ENCODE measurements at places on chromosomes 4 and X.

DNA sequence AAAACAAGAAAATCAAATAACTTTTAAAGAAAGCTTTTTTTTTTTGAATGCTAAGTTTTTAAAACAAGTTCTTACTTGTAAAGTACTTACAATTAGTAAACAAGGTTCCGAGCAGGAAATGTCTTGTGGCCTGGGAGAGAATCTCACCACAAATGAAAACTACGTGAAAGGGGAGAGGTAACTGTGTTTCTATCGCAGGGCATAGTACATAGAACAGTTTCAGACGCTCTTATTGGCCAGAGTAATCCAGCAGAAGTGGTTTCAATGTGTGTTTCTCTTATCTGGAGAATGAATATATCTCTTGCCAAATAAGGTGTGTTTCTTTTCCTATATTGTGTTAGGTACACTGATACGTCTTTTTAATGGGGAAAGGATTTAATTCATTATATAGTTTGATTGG lies at the start of gene PLAC8:
TSS of gene PLAC8 (minus strand) at position 154 of the 400 bp plus-strand sequence. CDS start 6,808 bp downstream, outside the sequence.
- DNase-seq = peak; percentile 59

- DNase-seq = no peak
Observed at GRCh38 chr4:183732296-183732695, 73.2 kb downstream of the TRAPPC11 start.

DNA sequence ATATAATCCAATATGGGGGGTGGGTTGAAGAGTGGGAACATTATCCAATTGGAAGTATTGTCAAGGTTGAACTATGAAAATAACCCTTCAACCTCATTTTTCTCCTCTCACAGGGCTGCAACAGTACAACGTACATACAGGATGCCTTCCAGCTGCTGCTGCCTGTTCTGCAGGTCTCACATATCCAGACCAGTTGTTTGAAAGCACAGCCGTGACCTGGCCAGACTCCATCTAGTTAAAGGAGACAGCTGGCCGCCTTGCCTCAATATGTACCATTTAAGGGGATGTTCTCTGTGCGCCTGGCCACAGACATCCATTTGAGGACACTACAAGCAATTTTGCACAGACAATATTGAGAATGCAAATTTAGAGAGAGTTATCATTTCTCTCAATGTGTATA lies 75.7 kb downstream of the FAM114A1 start:
- DNase-seq = no peak

DNA sequence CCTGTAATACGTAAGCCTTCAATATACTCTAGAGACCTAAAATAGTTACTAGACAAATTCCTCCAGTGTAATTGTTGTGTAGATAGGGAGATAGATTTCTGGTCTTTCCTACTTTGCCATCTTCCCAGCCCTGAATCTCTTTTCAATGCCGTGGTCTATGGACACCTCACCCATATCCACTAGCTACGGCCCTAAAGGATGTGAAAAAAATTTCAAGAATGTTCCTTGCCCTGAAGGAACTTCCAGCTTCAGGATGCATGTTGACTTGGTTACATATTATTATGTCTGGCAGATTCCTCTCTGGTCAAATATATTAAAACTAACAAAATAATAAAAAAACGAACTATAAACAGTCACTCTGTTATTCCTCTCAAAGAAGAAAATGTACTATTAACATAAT lies 52.4 kb upstream of the TSPAN5 start:
- no peak for DNase-seq

- no peak for DNase-seq
Observed at GRCh38 chrX:40411340-40412111, 169.2 kb upstream of the ATP6AP2 start.

GRCh38 chr4:87707279-87707918 lies 57.3 kb downstream of the DMP1 start:
- DNase-seq = no peak

DNA sequence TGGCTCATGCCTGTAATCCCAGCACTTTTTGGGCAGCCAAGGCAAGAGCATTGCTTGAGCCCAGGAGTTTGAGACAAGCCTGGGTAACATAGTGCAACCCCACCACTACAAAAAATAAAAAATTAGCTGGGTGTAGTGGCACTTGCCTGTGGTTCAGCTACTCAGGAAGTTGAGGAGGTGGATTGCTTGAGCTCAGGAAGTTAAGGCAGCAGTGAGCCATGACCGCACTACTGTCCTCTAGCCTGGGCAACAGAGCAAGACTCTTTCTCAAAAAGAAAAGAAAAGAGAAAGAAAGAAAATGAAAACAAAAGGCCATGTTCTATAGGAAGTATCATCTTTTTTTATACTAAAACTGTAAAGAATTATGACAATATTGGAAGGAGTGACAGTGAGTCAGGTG lies 38.5 kb downstream of the NEK1 start:
- no peak for DNase-seq

GRCh38 chrX:137427426-137427778 lies 138.5 kb upstream of the ZIC3 start:
- DNase-seq = no peak

GRCh38 chr4:139973015-139973414 lies 181.0 kb downstream of the MAML3 start:
- DNase-seq = no peak

- DNase-seq = no peak
Observed at GRCh38 chr4:137541181-137541580, 8.9 kb upstream of the PCDH18 start.

DNA sequence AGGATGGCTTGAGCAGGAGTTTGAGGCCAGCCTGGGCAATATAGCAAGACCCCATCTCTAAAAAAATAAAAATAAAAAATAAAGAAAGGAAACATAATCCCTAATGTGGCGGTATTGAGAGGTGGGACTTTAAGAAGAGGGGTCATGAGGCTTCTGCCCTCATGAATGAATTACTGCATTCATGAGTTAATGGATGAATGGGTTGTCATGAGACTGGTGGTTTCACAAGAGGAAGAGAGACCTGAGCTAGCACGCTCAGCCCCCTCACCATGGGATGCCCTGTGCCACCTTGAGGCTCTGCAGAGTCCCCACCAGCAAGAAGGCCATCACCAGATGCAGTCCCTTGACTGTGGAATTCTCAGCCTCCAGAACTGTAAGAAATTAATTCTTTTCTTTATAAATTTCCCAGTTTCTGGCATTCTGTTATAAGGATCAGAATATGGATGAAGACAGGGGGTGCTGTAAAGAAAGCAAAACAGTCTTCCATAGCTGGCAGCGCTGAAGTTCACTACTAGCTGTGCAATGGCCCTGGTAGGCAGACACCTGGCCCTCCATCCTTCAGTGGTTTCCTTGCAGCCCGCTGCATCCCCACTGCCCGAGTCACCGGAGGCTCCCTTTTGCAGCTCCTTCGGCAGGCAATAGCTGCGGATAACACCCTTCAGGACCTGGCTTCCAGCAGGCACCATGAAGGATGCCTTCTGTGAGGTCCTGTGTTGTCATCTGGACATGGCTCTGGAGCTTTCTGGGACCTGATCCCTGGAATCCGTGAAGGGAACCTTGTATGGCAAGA lies 44.8 kb upstream of the NSG1 start:
- no peak for DNase-seq

DNA sequence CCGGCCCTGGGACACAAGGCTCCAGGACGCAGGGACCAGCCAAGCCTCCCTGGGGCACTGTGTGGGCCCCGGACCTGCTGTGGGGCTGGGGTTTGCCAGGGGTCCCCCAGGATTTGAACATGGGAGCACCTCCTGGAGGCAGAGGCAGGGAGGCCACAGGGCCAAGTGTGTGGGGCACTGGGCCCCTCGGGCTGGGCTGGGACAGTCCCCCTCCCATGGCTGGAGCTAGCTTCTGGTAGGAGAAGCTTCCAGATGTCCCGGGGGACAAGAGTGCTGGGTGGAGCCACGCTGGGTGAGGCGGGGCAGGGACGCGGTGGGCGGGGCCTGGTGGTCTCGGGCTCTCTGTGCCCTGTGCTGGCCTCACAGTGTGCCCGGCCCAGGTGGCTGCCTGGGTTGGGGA lies 18.6 kb downstream of the FGFRL1 start:
- no peak for DNase-seq

- no peak for DNase-seq
Observed at GRCh38 chr4:120703908-120704307, 218.6 kb downstream of the PRDM5 start.

GRCh38 chr4:26568446-26568994 lies 15.4 kb upstream of the TBC1D19 start:
- DNase-seq = peak; percentile 49

- peak; percentile 38 for DNase-seq
Observed at GRCh38 chr4:26032630-26033317, 118.8 kb downstream of the SMIM20 start.

DNA sequence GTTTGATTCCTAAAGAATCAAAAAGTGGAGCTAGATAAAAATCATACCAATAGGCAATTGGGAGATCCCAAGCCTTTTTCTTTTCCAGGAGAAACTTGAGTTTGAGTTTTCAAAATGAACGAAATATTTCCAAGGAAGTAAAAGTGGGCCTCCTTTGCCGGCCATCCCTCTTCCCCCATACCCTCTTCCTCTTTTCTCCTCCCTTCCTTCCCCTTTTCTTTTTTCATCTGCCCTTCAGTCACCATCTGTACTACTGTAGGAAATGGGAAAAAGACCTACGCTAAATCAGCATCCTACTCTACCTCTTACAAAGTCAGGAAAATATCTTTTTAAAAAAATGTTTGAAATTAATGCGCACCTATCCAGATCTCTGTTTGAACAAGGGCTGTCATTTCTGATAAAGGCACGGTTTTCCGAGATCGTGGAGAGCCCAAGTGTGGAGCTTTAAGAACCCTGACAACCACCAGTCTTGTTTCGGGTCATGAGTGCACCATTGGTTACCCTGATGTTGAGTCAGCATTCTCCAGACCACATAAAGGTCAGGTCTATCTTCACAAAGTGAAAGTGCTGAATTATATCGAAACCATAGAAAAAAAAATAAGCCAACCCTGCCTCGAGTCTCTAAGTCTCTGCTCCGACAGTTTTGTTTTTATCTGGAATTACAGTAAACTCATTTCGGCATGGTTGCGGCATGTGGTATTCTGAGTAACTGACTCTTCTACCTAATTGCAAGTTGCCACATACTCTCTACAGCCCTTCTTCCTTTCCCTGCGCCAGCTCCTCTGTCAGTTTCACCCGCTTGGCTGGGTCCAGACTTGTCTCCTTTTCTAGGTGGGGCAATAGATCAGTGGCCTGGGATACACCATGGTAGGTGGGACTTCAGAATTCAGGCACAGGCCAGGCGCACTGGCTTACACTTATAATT lies 140.2 kb upstream of the KLF3 start:
- DNase-seq = no peak

DNA sequence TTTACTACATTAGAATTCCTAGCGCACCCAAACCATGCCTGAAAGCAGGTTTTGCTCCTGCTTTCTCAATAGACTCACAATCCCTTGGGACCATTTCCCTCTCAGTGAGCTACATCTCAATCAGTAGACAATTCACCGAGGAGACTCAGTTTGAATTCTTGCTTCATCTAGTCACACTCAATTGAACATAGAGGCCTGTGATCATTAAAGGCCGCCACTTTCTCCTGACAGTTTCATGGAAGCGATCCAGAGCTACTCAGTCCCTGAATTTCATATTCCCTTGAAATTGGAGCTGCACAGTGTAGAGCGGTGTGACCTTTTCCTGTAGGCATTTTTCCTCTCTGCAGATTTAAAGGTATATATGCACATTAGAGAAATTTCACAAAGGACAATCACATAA lies 193.9 kb upstream of the SPOCK3 start:
- peak; percentile 31 for DNase-seq

DNA sequence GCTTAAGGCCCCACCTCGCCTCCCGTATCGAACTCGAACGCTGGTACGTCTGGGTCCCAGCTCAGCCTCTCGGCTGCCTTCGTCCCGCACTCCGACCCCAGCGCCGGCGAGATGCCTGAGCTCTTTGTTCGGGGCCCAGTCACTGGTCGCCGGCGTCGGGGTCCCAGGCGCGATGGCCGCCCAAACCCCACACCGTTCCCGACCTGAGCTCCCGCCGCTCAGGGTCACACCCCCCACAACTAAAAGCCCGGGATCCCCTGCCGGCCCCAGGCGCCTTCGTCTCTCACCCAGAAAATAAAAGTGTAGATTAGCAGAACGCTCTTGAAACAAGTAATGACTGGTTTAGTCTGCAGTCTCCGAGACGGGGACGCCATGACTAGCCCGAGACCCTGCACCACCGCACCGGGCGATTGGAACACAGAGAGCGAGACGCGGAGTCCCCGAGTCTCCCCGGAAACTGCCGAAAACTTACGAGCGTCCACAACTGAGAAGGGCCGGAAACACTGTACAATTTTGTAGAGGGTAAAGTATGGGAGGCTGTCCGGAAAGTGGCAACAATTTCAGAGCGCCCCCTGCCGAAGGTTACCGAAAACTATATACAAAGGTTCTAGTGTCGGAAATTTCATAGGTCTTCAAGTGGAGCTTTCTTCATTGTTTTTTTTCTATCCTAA lies at the start of gene TSPAN6:
TSS of gene TSPAN6 (minus strand) at position 486 of the 671 bp plus-strand sequence. CDS start at position 374, 112 bp downstream.
- DNase-seq = peak; percentile 89

GRCh38 chr4:122900314-122900713 lies 22.1 kb downstream of the NUDT6 start:
- DNase-seq = no peak

DNA sequence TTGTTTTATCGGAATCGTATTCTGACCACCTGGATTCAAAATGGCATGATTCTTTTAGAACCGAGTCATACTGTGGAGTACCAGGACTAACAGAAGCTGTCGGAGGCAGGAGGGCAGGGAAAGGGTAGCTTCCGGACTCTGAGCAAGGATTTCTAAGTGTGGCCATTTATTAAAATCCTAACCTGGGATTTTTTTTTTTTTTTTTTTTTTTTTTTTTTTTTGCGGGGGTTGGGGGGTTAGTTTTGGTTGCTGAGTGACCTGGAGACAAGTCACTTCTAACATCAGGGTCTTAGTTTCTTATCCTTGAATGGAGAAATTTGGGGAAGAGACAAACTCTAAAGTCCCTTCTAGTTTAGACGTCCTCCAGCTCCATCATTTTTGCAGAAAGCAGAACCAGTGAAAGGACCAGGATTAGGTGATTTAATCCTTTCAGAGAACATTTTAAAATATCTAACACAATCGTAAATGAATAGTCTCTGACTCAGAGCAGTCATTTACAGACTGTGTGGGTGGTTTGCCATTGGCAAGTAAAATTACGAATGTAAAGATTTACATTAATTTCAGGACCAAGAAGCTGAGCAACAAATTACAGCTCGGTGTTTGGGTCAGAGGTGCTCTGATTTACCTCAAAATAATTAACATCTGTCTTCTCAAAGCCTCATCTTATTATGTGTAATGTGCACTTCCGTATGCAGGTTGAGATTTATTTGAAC lies 7.3 kb downstream of the SLC25A5 start:
- peak; percentile 27 for DNase-seq

DNA sequence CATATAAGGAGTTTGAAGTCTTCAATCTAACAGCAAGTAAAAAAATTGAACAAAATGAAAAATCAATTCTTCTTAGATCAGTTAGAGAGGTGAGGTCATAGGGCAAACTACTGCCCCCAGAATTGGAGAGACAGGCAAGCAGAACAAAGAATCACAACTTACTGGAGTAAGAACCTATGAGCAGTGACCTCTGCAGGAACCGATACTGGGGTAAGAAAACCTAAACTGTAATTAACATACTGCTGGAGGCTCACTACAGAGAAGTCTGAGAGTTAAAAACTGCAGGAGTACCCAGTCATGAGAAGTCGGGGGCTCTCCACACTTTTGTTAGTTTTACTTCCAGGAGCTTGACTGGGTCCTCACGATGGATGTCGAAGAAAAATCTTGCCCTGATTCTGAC lies 16.0 kb downstream of the CLDN22 start:
- no peak for DNase-seq
